ENCODE measurements at places on chromosomes 4 and X. TPM values are rescaled to one million over a fixed set of nuclear protein-coding genes. Genes with fewer than 3 reads are reported as not detected.

Gene KLHL4
- total RNA-seq, result not detected

GRCh38 chrX:20967725-20968124 is 406.5 kb upstream of the CNKSR2 start:
- H3K27ac ChIP-seq, result no peak overlapping the region
- H3K4me3 ChIP-seq, result no peak overlapping the region
- no peaks in the 10 kb centered on the region for H3K27me3 ChIP-seq
- DNase-seq, result no peak
- no peaks in the 10 kb centered on the region for H3K36me3 ChIP-seq

- H3K27me3 ChIP-seq, result no peaks in the 10 kb centered on the region
- H3K4me1 ChIP-seq, result no peaks in the 10 kb centered on the region
- DNase-seq, result no peak
- H3K27ac ChIP-seq, result no peak overlapping the region
- H3K36me3 ChIP-seq, result peaks cover 2% of the 10 kb centered on the region
Observed at GRCh38 chr4:31343061-31343460, 622.9 kb downstream of the PCDH7 start.

- no peaks in the 10 kb centered on the region for H3K4me1 ChIP-seq
- no peak overlapping the region for H3K27ac ChIP-seq
- no peaks in the 10 kb centered on the region for H3K36me3 ChIP-seq
- H3K27me3 ChIP-seq, result peaks cover 17% of the 10 kb centered on the region
- no peak overlapping the region for H3K4me3 ChIP-seq
Observed at GRCh38 chr4:121484633-121485032, 103.8 kb upstream of the QRFPR start.

GRCh38 chr4:112550728-112551127 is 34.7 kb upstream of the NEUROG2 start:
- no peaks in the 10 kb centered on the region for H3K4me1 ChIP-seq
- no peaks in the 10 kb centered on the region for H3K27me3 ChIP-seq
- peaks cover 13% of the 10 kb centered on the region for H3K36me3 ChIP-seq
